ENCODE measurements at places on chromosomes 7 and 10.

- H3K36me3 ChIP-seq, result no peaks in the 10 kb centered on the region
- H3K27ac ChIP-seq, result no peak overlapping the region
- no peak overlapping the region for H3K4me3 ChIP-seq
- H3K4me1 ChIP-seq, result peaks cover 27% of the 10 kb centered on the region
- peaks cover 2% of the 10 kb centered on the region for H3K27me3 ChIP-seq
- peak; percentile 71 for DNase-seq
These were observed 7.4 kb downstream of the LRRC20 start for GRCh38 chr10:70374775-70375614.

DNA sequence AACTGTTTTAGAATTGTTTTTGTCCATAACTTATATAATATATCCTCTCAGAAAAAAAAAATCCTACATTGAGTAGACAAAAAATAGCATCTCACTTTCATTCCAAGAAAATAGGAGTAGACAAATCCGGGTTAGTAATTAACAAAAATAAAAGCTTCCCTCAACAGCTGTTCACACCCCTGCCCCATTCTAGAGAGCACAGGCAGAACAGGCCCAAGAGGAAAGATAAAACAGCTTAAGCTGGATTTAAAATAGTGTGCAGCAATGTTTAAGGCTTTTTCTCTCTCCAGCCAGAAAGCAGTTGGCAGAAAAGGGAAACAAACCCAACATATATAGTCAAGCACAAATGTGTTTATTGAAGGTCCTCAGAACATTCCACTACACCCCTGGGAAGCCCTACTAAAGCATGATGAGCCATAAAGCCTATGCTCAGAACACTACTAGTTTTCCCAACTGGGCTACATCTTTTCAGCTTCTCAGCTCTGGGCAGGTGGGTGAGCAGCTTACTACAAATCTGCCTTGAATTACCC is 189.9 kb downstream of the MTERF1 start:
- DNase-seq, result no peak
- H3K36me3 ChIP-seq, result no peaks in the 10 kb centered on the region
- H3K4me1 ChIP-seq, result no peaks in the 10 kb centered on the region
- H3K4me3 ChIP-seq, result no peak overlapping the region

DNA sequence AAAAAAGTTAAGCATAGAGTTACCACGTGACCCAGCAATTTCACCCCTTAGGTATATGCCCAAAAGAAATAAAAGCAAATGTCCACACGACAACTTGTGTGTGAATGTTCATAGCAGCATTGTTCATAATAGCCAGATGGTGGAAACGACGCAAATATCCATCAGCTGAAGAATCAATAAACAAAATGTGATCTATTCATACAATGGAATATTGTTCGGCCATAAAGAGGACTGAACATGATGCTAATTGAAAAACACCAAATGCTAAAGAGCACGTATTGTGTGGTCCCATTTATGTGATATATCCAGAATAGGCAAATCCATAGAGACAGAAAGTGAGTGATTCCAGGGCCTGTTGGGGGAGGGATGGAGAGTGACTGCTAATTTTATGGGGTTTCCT is 18.3 kb upstream of the USP6NL start:
- no peak overlapping the region for H3K27ac ChIP-seq
- no peak overlapping the region for H3K4me3 ChIP-seq
- H3K4me1 ChIP-seq, result no peaks in the 10 kb centered on the region
- no peak for DNase-seq

DNA sequence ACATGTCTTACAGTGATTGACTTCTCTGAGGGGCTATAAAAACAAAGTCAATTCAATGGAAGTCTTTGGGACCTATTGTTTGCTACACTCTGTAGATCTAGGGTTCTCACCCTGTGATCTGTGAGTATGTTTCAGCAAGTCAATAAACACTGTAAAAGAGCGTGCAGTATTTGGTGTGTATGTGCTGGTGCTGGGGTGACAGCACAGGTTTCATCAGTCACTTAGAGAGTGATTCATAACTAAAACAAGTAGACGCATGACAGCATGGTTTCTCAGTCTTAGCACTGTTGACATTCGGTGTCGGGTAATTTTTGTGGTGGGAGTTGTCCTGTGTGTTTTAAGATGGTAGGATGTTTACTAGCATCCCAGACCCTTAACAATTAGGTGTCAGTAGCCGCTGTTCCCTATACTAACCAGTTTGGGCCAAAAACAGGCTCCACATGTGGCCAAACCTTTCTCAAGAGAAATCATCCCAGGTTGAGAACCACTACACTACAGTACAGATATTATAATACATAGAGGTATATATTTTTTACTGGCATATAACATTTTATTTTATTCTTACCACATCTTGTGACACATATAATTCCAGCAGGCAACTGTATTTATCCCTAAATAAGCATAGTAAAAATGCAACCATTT is 411.8 kb downstream of the ARL4A start:
- no peaks in the 10 kb centered on the region for H3K27me3 ChIP-seq
- no peaks in the 10 kb centered on the region for H3K36me3 ChIP-seq

- DNase-seq, result peak; percentile 85
- H3K36me3 ChIP-seq, result no peaks in the 10 kb centered on the region
- no peak overlapping the region for H3K27ac ChIP-seq
- H3K4me1 ChIP-seq, result peaks cover 3% of the 10 kb centered on the region
- no peaks in the 10 kb centered on the region for H3K27me3 ChIP-seq
These were observed 296.7 kb upstream of the KLF6 start for GRCh38 chr10:4081685-4082111.

DNA sequence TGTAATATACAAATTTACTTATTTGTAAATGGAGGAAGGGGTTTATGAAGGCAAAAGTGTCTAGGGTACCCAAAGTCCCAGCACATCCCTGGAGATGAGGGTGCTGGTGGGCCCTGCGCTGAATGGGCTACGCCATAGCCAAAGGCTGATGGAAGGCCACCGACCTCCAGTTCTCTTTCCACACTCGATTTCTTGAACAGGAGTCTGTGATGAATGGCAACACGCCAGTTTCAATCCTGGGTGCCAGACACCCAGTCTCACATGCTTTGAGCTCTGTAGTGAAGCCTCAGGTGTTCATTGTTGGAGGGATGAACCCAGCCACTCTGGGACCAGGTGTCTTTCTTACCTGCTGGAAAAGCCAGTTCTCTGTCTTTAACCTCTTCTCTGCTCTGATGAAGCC is 752 bp downstream of the LRMDA start:
- peaks cover 4% of the 10 kb centered on the region for H3K4me1 ChIP-seq
- DNase-seq, result no peak
- H3K36me3 ChIP-seq, result no peaks in the 10 kb centered on the region
- no peak overlapping the region for H3K4me3 ChIP-seq
- no peak overlapping the region for H3K27ac ChIP-seq
- H3K27me3 ChIP-seq, result peaks cover 67% of the 10 kb centered on the region

- no peaks in the 10 kb centered on the region for H3K36me3 ChIP-seq
- H3K27me3 ChIP-seq, result peaks cover 19% of the 10 kb centered on the region
- no peak for DNase-seq
- no peak overlapping the region for H3K27ac ChIP-seq
These were observed 84.2 kb upstream of the DIP2C start for GRCh38 chr10:773562-774161.

- H3K4me3 ChIP-seq, result peak overlapping the region; percentile 3
- no peak for DNase-seq
- H3K27ac ChIP-seq, result no peak overlapping the region
- no peaks in the 10 kb centered on the region for H3K27me3 ChIP-seq
- H3K36me3 ChIP-seq, result no peaks in the 10 kb centered on the region
- H3K4me1 ChIP-seq, result no peaks in the 10 kb centered on the region
These were observed 116.8 kb downstream of the OR13A1 start for GRCh38 chr10:45198486-45199204.

- H3K36me3 ChIP-seq, result no peaks in the 10 kb centered on the region
- H3K4me1 ChIP-seq, result no peaks in the 10 kb centered on the region
- DNase-seq, result no peak
- no peak overlapping the region for H3K27ac ChIP-seq
- no peak overlapping the region for H3K4me3 ChIP-seq
These were observed 614.1 kb downstream of the GALNT17 start for GRCh38 chr7:71746006-71746405.

- no peaks in the 10 kb centered on the region for H3K27me3 ChIP-seq
- H3K4me1 ChIP-seq, result peaks cover 1% of the 10 kb centered on the region
These were observed 708 bp downstream of the KLHDC10 start for GRCh38 chr7:130070861-130071622.

GRCh38 chr10:133096616-133097269 is 9.0 kb downstream of the ADGRA1 start:
- peaks cover 82% of the 10 kb centered on the region for H3K27me3 ChIP-seq
- peak overlapping the region; percentile 7 for H3K4me3 ChIP-seq
- no peak overlapping the region for H3K27ac ChIP-seq
- no peak for DNase-seq
- no peaks in the 10 kb centered on the region for H3K36me3 ChIP-seq

GRCh38 chr10:992467-992866 is 4.2 kb downstream of the GTPBP4 start:
- no peak overlapping the region for H3K4me3 ChIP-seq
- peaks cover 42% of the 10 kb centered on the region for H3K36me3 ChIP-seq
- peaks cover 8% of the 10 kb centered on the region for H3K4me1 ChIP-seq
- no peaks in the 10 kb centered on the region for H3K27me3 ChIP-seq
- no peak overlapping the region for H3K27ac ChIP-seq

GRCh38 chr7:1848911-1849311 is 178.8 kb downstream of the ELFN1 start:
- H3K27me3 ChIP-seq, result no peaks in the 10 kb centered on the region
- no peak overlapping the region for H3K4me3 ChIP-seq
- no peak overlapping the region for H3K27ac ChIP-seq
- peaks cover 9% of the 10 kb centered on the region for H3K4me1 ChIP-seq

- DNase-seq, result no peak
- no peaks in the 10 kb centered on the region for H3K27me3 ChIP-seq
- H3K27ac ChIP-seq, result no peak overlapping the region
- no peak overlapping the region for H3K4me3 ChIP-seq
- no peaks in the 10 kb centered on the region for H3K36me3 ChIP-seq
- H3K4me1 ChIP-seq, result peaks cover 1% of the 10 kb centered on the region
These were observed 181.1 kb downstream of the NRP1 start for GRCh38 chr10:33153251-33153967.

DNA sequence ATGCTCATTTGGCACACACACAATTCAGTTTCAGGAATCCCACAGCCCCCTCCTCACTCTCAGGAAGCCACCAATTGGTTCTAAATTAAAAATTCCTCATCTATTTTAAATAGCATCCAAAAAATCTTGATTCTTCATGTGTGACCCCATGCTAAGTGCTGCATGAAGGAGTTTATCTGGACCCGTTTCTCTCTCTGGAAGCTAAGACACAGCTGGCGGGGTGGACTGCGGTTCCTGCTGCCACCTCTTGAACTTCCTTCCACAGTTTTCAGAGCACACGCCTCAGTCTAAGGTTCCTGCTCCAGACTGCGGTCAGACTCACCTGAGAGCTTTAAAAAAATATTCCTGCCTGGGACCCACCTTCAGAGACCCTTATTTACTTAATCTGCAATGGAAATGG is 34.5 kb downstream of the LYZL1 start:
- H3K27me3 ChIP-seq, result peaks cover 19% of the 10 kb centered on the region
- H3K27ac ChIP-seq, result no peak overlapping the region
- no peak overlapping the region for H3K4me3 ChIP-seq
- no peak for DNase-seq
- peaks cover 15% of the 10 kb centered on the region for H3K4me1 ChIP-seq
- no peaks in the 10 kb centered on the region for H3K36me3 ChIP-seq

GRCh38 chr10:110762849-110763211 is 108.9 kb upstream of the PDCD4 start:
- peaks cover 41% of the 10 kb centered on the region for H3K27me3 ChIP-seq
- H3K4me3 ChIP-seq, result no peak overlapping the region
- DNase-seq, result no peak
- peaks cover 7% of the 10 kb centered on the region for H3K4me1 ChIP-seq
- no peak overlapping the region for H3K27ac ChIP-seq

DNA sequence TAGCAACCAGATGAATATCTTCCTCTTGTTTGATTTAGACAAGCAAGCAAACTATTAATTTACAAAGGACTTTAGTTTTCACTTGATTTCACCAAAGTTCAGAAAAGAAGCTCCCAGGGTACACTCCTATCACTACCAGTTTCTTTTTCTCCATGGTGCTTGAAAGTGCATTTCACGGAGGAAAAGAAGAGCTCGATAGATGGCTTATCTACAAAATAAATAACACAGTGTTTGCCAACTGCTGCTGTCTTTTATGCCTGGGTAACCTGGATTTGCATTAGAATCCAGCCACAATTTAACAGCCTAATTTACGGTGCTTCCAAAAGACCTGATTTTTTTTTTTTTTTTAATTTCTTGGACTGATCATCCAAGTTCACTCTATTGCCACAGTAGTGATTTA is 275.7 kb downstream of the GPR37 start:
- no peak for DNase-seq
- no peak overlapping the region for H3K4me3 ChIP-seq
- H3K27me3 ChIP-seq, result no peaks in the 10 kb centered on the region
- no peak overlapping the region for H3K27ac ChIP-seq
- no peaks in the 10 kb centered on the region for H3K36me3 ChIP-seq
- no peaks in the 10 kb centered on the region for H3K4me1 ChIP-seq

GRCh38 chr7:114026486-114027089 is 107.8 kb upstream of the PPP1R3A start:
- H3K27ac ChIP-seq, result no peak overlapping the region
- no peak overlapping the region for H3K4me3 ChIP-seq
- no peaks in the 10 kb centered on the region for H3K36me3 ChIP-seq
- peak; percentile 58 for DNase-seq
- H3K27me3 ChIP-seq, result no peaks in the 10 kb centered on the region
- H3K4me1 ChIP-seq, result no peaks in the 10 kb centered on the region

GRCh38 chr10:49110684-49111319 is 4.5 kb downstream of the VSTM4 start:
- no peak for DNase-seq
- H3K27me3 ChIP-seq, result no peaks in the 10 kb centered on the region
- H3K4me3 ChIP-seq, result no peak overlapping the region
- no peak overlapping the region for H3K27ac ChIP-seq
- peaks cover 9% of the 10 kb centered on the region for H3K36me3 ChIP-seq
- peaks cover 10% of the 10 kb centered on the region for H3K4me1 ChIP-seq

DNA sequence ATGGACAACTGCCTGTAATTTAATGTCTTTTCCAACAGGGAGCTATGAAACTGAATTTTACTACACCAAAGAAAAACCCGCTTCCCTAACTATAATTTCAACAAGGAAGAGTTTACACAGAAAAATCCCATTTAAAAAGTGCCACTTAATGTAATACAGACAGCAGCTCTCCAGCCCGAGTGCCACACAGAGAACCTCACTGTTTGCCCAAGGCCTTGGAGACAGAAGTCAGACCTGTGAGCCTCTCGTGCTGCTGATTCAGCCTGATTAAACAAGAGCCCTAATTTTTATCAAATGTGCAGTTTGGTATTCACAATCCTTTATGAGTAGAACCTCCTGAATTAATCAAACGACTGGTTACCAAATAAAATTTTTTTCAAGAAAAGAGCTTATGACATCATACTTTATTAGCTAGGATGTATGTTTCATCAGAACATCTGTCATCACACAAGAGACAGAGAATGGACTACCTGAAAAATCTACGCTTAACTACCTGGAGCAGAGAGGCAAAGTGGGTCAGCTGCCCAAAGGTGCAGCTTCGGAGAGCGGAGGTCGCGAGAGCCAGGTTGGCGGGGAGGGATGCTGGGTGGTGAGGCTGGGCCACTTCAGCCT is 543.6 kb downstream of the SDK1 start:
- DNase-seq, result no peak
- no peak overlapping the region for H3K27ac ChIP-seq
- no peak overlapping the region for H3K4me3 ChIP-seq
- H3K4me1 ChIP-seq, result peaks cover 2% of the 10 kb centered on the region

- H3K27me3 ChIP-seq, result no peaks in the 10 kb centered on the region
- H3K4me1 ChIP-seq, result no peaks in the 10 kb centered on the region
- no peak overlapping the region for H3K4me3 ChIP-seq
- no peaks in the 10 kb centered on the region for H3K36me3 ChIP-seq
- no peak for DNase-seq
- no peak overlapping the region for H3K27ac ChIP-seq
These were observed 128.0 kb upstream of the CALN1 start for GRCh38 chr7:72540106-72540611.
